ENCODE measurements at places on chromosomes 1 and 21. TPM values are rescaled to one million over a fixed set of nuclear protein-coding genes. Genes with fewer than 3 reads are reported as not detected.

DNA sequence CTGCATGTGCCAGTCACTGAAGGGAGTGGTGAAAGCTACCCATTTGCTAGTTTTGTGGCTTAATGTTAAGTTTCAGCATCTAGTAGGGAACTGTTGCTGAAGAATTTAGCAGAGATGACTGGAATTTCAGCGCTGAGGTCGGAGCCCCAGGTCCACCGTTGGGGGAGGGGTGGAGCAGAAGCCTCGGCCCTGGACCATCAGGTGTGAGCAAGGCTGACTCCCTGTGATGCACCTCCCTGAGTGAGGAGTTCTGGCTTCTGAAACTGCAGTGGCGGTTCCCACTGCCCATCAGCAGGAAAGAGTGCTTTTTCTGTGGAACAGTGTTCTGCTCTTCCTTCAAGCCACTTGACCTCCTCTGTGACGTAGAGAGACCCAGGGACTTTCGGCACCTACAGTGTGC lies 1.3 kb downstream of the NOS1AP start:
- DNase-seq, result no peak

- no peak for DNase-seq
Observed at GRCh38 chr1:44575396-44575795, 98.9 kb downstream of the TMEM53 start.

DNA sequence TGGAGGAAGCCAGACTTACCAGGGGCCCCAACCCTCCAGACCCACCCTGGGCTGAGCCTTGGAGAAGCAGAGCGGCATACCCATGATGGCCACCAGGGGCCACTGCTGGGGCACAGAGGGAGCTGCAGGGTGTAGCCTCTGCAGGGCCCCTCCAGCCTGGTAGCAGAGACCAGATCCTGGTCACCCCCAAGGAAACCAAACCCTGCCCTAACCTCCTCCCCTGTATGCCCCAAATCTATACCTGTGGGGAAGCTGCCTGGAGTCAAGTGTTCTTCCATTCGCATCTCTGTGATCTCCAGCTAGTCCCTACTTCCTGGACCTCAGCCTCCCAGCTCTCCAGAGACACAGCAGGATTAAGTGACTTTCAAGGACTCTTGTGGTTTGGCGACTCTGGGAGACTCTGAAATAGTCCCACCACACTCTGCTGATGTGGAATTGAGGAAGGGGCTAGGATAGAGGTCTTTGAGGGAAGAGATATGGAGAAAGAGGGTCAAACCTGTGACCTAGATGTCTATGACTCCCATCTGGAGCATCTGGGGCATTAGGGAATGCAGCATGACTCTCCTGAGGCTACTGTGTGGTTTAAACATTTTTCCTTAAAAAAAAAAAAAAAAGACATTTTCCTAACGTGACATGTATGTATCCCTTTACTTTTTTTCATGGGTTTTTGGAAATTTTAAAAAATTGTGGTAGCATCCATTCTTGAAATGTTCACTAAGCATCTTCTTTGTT lies 119.2 kb upstream of the IPO9 start:
- peak; percentile 71 for DNase-seq

- DNase-seq, result no peak
Observed at GRCh38 chr1:247317702-247318101, 14.0 kb downstream of the ZNF496 start.

DNA sequence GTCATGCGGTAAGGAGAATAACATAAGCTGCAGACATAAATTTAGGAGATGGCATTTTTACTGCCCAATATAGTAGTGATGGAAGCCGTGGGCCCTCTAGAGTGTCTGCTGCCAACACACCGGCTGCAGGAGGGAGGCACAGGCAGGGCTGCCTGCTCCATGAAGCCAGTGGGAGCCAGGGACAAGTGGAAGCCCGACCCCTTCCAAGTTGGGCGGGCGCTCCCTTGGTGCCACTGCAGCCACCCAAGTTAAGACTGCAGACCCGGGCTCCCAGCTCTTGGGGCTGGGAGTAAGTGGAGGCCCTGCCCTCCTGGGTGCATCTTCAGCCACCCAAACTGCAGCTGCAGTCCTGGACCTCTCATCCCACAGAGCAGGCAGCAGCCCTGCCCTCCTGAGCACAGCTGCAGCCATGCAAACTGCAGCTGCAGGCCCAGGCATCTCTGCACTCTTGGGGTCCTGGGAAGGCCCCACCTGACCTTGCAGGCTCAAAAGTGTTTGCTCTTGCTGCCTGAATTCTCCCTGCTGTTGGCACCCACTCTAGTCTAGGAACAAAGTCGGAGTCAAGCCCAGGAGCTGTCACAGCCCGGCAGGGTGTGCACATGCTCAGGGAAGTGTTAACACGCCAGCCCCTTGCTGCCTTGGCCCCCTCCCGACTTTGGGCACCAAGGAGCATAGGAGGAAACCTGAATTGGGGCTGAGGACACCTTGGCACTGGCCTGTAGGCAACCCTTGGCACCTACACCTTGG lies 437.2 kb upstream of the PRMT6 start:
- no peak for DNase-seq

DNA sequence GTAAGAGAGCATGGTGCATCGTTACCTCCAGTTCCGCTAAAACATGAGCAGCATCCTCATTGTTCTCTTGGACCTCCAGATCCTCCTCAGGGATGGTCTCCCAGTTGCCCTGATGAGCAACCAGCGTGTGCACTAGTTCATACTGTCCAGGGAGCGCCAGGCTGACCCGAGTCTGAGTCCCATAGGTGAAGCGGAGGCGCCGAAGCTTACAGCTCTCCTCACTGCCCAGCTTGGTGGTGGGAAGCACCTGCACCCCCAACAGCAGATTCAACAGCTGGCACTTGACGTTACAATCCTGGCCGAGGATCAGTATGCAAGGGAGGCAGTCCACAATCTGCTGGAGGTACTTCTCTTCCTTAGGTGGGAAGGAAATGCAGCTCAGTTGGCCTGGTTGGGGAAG lies 24.1 kb downstream of the DSTYK start:
- no peak for DNase-seq

DNA sequence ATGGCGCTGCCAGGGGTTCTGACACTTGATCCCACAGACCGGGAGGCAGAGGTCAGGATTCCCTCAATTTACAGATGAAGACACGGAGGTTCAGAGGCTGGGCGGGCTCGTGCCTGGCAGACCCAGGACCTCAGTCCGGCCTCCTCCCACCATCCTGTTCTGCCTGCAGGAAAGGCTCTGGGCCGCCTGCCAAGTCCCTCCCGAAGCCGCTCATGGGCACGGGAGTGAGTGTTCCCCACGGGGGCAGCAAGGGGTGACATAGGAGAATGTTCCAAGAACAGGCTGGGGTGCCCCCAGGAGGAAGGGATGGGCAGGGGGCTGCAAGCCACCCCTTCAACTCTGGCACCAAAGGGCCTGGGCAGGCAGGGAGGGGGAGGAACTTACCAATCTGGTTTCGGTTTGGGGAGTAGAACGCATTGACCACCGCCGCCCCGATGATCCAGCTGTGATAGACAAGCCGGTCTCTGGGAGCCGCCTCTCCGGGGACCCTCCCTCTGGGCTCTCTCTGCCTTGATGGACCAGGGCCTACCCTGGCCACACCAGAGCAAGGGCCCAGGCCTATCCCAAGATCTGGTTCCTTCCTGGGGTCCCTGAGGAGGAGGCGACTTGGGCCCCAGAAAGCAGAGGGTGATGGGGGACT lies 7.5 kb downstream of the PRXL2B start:
- no peak for DNase-seq

DNA sequence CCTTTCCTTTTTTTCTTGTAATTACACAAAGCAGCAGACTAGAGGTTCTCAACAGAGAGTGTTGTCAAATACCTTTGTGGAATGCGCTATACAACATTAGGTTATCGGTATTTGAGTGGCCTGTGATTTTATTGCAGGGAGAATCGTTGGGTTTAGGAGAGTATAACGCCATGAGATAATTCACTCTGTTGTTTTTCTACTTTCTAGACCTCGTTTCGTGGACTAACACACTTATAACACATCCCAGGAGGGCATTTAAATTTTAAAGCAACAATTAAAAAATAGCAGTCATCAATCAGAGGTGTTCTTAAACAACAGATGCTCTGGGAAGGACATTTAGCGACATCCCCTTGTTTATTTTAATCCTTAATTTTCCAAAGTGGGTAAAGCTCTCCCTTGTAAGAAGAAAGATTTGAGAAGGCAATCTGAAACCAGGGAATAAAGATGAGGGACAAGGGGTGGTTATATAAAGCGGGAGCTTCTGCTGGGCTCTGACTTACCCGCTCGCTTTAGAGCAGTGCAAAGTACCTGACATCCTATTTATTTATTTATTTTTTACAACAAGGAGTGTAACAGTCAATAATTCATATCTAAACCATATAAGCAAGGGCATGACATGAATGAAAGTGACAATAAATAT lies 4.9 kb downstream of the PBX1 start:
- no peak for DNase-seq

- no peak for DNase-seq
Observed at GRCh38 chr1:204520834-204521709, 4.9 kb downstream of the MDM4 start.

DNA sequence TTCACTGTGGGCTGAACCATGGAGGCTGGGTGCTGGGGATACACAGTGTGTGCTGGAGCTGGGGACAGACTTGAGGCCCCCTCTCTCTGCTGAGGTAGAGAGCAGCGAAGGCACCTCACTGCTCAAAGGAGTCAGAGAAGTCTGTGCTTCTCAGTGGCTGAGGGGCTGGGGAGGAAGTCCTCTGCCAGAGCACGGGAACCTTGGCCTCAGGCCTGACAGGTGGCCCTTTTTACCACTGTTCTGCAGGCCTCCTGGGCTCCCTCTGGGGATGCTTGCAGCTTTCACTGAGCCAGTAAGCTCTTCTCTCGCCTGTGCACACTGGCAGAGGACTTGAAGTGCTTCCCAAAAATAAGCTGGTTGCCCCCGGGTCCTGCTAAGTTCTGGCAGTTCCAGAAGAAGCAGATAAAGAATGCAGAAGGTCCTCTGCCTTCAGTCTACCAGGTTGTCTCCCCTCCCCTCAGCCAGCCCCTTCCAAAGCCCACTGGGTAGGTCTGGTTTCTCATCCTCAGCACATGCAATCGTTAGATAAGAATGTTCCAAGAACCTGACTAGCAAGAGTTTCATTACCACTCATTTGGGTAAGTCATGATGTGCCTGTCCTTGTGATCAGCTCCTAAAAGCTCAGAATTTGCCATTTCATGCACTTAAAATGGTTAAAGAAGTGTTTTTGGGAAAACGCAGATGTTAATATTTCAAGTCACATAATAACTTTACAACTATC lies 53.9 kb downstream of the TENT5C start:
- no peak for DNase-seq

- DNase-seq, result no peak
Observed at GRCh38 chr1:205532996-205533735, 28.7 kb downstream of the CDK18 start.

DNA sequence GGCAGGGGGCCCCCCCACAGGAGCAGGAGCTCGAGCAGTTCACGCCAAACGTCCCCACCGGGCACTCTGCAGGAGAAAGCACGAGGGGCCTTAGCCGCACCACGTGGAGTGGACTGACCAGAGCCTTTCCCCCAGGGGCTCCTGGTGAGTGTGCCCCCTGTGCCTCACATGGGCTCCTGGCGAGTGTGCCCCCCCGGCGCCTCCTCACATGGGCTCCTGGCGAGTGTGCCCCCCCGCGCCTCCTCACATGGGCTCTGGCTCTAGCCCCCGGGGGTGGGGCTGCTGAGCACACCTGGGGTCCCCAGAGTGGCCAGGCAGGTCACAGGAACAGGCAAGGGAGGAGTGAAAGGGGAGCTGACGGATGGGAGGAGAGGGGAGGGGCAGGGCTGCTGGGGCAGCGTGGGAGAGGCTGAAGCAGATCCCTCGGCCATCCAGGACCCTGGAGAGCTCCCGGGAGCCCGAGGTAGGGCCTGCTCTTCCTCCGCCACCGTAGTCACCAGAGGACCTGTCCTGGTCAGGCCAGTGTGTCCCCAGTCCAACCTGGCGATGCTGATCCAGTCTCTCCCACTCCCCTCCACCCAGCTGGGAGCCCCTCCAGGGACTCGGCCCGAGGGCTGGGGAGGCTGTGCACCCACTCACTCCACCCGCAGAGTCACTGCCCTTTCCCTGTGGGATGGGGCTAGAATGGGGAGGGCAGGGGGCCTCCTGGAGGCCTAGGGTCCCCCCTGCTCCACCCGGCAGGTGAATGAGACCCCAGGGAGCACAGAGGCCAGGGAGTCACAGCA lies 47.6 kb downstream of the ARHGEF16 start:
- DNase-seq, result peak; percentile 91

- DNase-seq, result no peak
Observed at GRCh38 chr1:158951956-158952355, 20.6 kb downstream of the PYHIN1 start.

TMCC2 gene
- total RNA-seq, result 3.7 TPM

SPRR1A gene
- not detected for total RNA-seq

- no peak for DNase-seq
Observed at GRCh38 chr21:36454093-36454531, 25.8 kb downstream of the CLDN14 start.

GRCh38 chr1:24732186-24732885 lies 12.9 kb upstream of the CLIC4 start:
- DNase-seq, result no peak

GRCh38 chr1:226939438-226940028 lies 561 bp upstream of the COQ8A start:
- peak; percentile 70 for DNase-seq

DNA sequence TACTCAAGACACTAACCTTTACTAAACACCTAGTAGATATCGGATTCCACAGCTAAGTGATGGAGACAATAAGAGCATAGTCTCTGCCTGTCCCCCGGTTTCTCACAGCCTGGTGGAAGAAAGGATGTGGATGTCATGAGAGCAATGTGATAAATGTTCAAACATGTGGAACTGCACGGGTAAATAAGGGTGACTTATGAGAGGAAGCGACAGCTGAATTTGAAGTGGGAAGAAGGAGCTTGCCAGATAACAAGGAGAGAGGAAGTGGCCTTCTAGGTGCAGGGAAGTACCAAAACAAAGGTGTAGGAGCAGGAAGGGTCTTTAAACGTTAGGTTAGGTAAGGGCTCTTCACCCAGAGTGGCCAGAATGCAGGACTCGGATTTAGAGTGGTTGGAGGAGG lies 178.6 kb upstream of the NRIP1 start:
- DNase-seq, result no peak

MYBPHL gene
- total RNA-seq, result not detected

GRCh38 chr1:244675167-244675566 lies 22.2 kb downstream of the DESI2 start:
- DNase-seq, result no peak

DNA sequence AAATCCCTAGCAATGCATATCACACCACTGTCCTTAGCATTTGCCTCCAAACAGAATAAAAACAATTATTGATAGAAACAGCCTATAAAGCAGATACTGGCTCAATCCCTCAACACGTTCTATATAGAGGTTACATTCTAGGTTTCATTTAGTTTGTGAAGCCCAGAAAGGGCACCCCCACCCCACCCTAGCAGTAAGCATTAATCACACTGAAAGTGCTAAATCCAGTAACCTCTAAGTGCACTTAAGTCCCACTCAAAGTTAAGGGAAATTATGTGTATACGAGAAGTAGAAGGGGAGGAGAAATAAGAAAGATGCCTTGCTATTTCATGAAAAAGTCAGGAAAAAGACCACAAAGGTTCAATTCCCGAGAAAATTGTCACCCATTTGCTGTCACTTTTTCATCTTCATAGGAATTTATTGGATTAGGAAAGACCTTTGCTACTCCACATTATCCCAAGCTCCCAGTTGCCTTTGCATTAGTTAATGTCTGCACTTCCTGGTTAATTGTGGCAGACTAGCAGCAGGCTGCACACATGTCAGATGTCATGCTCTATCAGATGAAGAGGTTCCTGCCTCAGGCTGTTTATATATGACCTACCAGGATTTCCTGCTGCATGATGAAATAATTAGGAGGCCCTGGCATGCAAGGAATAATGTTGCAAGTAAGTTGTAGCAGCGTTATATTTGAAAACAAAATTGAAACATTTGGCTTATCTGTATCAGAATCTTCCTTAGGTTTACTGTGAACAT lies 54.5 kb upstream of the LHX8 start:
- DNase-seq, result no peak

- no peak for DNase-seq
Observed at GRCh38 chr21:44765231-44766013, 36.2 kb downstream of the UBE2G2 start.

Measured in MG63 (cell line).